ENCODE measurements at places on chromosomes 4 and X.

GRCh38 chrX:72308566-72309296 lies 3.0 kb upstream of the CITED1 start:
- peaks cover 33% of the 10 kb centered on the region for H3K27me3 ChIP-seq
- peaks cover 41% of the 10 kb centered on the region for H3K4me1 ChIP-seq

DNA sequence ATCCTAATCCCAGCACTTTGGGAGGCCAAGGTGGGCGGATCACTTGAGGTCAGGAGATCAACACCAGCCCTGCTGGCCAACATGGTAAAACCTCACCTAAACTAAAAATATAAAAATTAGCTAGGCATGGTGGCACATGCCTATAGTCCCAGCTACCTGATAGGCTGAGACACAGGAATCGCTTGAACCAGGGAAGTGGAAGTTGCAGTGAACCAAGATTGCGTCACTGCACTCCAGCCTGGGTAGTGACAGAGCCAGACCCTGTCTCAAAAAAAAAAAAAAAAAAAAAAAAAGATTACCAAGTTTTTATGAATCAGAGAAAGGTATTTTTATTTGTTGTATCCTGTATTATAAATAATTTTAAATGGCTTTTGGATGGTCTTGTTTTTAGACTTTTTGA lies 15.1 kb downstream of the TRAPPC11 start:
- H3K4me3 ChIP-seq: no peak overlapping the region
- H3K36me3 ChIP-seq: peaks cover 51% of the 10 kb centered on the region
- H3K27me3 ChIP-seq: no peaks in the 10 kb centered on the region
- no peak for DNase-seq

GRCh38 chrX:734362-734761 lies 103.8 kb downstream of the SHOX start:
- H3K36me3 ChIP-seq: no peaks in the 10 kb centered on the region
- no peak overlapping the region for H3K4me3 ChIP-seq
- H3K27me3 ChIP-seq: no peaks in the 10 kb centered on the region
- no peak for DNase-seq
- H3K4me1 ChIP-seq: no peaks in the 10 kb centered on the region

DNA sequence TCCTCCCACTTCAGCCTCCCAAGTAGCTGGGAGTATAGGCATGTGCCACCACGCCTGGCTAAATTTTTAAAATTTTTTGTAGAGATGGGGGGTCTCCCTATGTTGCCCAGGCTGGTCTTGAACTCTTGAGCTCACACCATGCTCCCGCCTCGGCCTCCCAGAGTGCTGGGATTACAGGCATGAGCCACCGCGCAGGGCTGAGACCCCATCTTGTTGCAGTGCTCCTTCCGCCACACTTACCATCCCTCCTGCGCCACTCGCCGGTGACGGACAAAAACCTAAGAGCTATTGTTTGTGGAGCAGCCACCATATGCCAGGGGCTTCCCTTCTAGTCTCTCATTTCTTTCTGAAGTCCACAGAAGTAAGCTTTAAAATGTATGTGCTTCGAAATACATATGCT lies 34.5 kb downstream of the NSG1 start:
- no peaks in the 10 kb centered on the region for H3K27me3 ChIP-seq
- H3K27ac ChIP-seq: no peak overlapping the region
- no peak for DNase-seq
- no peak overlapping the region for H3K4me3 ChIP-seq
- peaks cover 27% of the 10 kb centered on the region for H3K4me1 ChIP-seq

GRCh38 chr4:186772936-186773487 lies 49.4 kb upstream of the FAT1 start:
- no peak overlapping the region for H3K4me3 ChIP-seq
- no peak for DNase-seq
- H3K27me3 ChIP-seq: no peaks in the 10 kb centered on the region
- H3K4me1 ChIP-seq: no peaks in the 10 kb centered on the region

- H3K36me3 ChIP-seq: no peaks in the 10 kb centered on the region
- DNase-seq: no peak
- H3K27ac ChIP-seq: no peak overlapping the region
- no peak overlapping the region for H3K4me3 ChIP-seq
- no peaks in the 10 kb centered on the region for H3K4me1 ChIP-seq
Observed at GRCh38 chr4:44494810-44495701, 46.4 kb upstream of the KCTD8 start.

DNA sequence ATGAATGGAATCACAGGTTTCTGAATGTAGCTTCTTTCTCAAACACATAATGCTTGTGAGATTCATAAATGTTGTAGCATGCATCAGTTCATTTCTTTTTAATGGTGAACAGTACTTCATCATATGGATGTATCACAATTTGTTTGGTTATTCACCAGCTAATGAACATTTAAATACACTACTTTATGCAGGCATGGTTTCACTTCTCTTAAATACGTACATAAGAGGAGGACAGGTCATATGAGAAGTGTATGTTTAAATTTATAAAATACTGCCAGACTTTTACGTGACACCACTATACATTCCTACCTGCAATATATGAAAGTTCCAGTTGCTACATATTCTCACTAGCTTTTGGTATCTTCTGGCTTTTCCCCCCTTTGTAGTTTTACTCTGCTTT lies 65.4 kb downstream of the ANKRD17 start:
- DNase-seq: no peak
- peaks cover 7% of the 10 kb centered on the region for H3K36me3 ChIP-seq
- no peaks in the 10 kb centered on the region for H3K4me1 ChIP-seq
- no peak overlapping the region for H3K4me3 ChIP-seq
- H3K27me3 ChIP-seq: no peaks in the 10 kb centered on the region
- no peak overlapping the region for H3K27ac ChIP-seq

DNA sequence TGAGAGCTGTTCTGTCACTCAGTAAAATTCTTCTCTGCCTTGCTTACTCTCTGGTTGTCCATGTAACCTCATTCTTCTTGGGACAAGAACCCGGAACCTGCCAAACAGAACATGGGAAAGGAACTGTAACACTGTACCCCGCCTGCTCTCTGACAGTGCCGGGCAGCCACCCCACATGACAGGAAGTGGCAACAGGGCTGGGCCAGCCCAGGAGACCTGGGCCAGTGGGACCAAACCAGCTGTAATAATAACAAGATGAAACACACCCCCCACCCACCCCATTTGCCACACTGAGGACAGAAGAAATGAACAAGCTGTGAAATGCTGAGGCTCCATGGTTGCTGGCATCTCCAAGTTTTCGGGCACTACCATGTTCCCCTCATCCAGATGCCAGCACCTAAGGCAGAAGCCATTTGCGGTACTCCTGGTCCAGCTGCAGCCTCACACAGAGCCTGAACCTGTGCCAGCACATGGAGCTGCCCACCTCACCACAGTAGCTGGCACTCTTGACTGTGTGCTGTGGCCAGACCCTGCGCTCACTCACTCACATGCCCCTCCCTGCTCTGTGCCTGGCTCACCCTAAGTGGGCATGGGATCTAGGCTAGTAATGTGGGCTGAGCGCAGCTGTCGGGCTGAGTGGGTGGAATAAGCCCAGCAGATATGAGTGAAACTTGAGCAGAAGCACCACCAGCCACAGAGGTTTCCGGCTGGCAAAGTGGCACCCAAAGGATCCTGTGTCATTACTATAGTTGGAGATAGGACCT lies 126.2 kb upstream of the UGT8 start:
- no peaks in the 10 kb centered on the region for H3K27me3 ChIP-seq
- no peak overlapping the region for H3K4me3 ChIP-seq
- H3K27ac ChIP-seq: no peak overlapping the region
- H3K36me3 ChIP-seq: no peaks in the 10 kb centered on the region
- no peak for DNase-seq

GRCh38 chr4:53535567-53535966 lies 55.7 kb downstream of the LNX1 start:
- no peak overlapping the region for H3K27ac ChIP-seq
- no peak overlapping the region for H3K4me3 ChIP-seq
- no peak for DNase-seq
- no peaks in the 10 kb centered on the region for H3K27me3 ChIP-seq
- H3K36me3 ChIP-seq: no peaks in the 10 kb centered on the region

DNA sequence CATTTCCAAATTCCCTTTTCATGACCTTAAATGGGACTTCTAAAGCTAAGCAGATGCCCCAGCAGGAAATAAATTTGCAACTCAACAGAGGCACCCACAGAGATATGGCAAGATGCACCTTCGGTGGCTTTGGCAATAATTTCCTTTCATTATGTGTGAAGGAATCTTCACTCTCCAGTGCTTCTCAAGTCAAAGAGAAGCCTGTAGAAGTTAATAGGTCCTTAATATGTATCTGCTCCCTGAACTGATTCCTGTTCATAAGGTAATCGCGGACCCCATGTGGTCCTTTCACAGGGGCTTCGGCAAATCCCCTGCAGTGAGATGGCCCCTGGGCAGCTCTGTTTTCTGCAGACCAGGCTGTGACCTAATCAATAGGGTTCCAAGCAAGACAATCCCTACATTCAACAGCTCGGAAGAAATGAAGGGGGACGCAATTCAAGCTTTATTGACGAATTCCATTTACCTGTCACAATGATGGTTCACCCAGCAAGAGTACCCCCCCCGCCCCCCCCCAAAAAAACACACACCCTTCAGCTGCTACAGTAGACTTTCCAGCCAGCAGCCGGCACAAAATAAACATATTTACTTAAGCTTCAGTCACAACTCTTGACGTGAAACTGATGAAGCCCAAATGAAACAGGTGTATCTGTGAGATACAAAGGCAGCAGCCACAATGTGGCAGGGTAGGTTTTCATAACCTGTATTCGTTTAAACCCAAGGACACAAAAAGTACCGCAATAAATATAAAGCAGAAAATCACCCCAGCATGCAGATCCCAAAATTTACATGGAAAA lies 35.3 kb downstream of the FAT1 start:
- no peaks in the 10 kb centered on the region for H3K4me1 ChIP-seq
- no peak for DNase-seq
- H3K4me3 ChIP-seq: no peak overlapping the region
- H3K36me3 ChIP-seq: no peaks in the 10 kb centered on the region

GRCh38 chrX:108299101-108299591 lies 139.1 kb downstream of the COL4A6 start:
- H3K36me3 ChIP-seq: no peaks in the 10 kb centered on the region
- no peak overlapping the region for H3K4me3 ChIP-seq
- no peak overlapping the region for H3K27ac ChIP-seq
- H3K27me3 ChIP-seq: no peaks in the 10 kb centered on the region

DNA sequence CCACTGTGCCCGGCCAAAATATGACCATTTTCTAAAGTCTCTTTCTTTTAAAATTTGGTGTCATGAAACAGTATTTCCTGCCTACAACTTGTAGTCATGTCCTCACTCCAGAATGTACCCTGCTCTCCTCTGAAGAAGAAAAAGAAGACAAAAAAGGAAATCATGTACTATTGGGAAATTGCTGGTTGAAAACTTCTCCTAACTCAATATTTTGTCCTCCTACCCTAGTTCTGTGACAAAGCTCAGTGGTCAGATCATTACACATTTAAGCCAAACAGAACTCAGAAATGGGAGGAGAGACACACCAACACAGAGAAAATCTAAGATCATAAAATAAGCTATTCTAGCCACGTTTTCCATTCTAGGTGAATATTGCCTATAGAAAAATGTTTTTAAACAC lies 127.7 kb downstream of the IRF2 start:
- no peak overlapping the region for H3K4me3 ChIP-seq
- H3K36me3 ChIP-seq: no peaks in the 10 kb centered on the region
- no peaks in the 10 kb centered on the region for H3K27me3 ChIP-seq
- H3K4me1 ChIP-seq: peaks cover 13% of the 10 kb centered on the region
